ENCODE measurements at places on chromosomes 12 and 14.

DNA sequence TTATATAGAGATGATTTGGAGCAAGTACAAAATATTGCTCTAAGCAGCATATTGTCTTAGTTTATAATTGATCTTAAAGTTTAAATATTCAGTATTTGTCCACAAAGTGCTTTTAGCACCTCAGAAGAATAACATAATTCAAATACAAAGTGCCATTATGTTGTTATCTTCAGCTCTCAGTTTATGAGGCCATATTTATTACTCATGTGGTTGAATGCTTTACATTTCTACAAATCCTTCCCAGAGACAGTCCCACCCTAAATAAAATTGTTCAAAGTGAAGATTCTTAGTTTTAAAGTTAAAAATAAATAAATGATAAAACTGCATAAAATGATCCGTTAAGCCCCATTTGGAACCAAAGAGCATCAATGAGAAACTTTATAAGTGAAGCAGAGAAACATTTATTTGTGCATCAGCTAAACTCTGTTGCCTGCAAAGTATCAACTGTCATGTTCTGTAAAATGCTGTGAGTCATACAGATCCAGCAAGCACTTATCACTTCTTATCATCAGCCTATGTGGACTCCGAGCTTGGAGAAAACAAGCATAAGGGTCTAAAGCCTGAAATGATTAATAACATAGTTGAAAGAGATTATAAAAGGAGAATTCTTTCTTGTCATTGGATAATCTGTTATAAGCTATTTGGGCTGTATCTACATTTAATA lies 218.9 kb downstream of the ADAMTS20 start:
- DNase-seq: no peak

DNA sequence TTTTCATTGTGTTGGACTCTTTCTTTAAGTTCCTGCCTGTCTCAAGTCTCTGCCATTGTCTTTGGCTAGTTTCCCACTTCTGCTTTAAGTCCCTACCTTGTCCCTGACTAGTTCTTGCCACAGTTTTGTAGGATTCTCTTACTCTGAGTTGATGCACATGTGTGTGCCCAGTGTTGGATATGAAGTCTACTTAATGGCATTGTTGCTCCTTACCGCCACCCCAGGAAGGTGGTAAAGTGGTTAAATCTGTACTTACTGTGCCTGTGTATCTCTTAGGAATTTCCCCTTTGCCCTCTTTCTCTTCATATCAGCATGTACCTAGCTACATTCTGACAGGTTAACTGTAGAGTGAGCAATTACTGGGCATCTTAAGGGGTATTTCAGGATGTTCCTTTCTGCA lies 227.1 kb downstream of the NUBPL start:
- DNase-seq: no peak

DNA sequence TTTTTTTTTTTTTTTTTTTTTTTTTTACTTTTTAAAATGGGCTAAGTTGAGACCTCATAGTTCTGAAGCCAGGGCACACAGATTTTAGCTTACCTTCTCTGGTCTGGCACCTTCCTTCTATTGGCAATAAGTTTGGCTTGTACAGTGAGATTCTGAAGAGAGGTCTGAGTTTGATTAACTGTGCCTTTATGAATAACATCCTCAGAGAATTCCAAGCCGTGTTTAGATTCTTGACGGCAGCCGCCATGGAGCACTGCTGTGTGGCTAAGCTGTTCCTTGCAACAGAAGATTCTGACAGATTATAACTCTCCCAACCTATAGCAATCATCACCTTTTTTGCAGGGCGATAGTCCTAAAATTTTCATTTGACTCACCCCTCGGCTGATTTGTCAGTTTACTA lies 354.9 kb upstream of the FAR2 start:
- DNase-seq: no peak

GRCh38 chr12:108115123-108116121 lies 13.7 kb upstream of the WSCD2 start:
- no peak for DNase-seq

Measured in coronary artery (tissue), 2 donors.